ENCODE measurements at places on chromosomes 7 and 10. TPM values are rescaled to one million over a fixed set of nuclear protein-coding genes. Genes with fewer than 3 reads are reported as not detected.

GRCh38 chr10:14134275-14134674, 196.4 kb downstream of the FRMD4A start:
- DNase-seq, result no peak

DNA sequence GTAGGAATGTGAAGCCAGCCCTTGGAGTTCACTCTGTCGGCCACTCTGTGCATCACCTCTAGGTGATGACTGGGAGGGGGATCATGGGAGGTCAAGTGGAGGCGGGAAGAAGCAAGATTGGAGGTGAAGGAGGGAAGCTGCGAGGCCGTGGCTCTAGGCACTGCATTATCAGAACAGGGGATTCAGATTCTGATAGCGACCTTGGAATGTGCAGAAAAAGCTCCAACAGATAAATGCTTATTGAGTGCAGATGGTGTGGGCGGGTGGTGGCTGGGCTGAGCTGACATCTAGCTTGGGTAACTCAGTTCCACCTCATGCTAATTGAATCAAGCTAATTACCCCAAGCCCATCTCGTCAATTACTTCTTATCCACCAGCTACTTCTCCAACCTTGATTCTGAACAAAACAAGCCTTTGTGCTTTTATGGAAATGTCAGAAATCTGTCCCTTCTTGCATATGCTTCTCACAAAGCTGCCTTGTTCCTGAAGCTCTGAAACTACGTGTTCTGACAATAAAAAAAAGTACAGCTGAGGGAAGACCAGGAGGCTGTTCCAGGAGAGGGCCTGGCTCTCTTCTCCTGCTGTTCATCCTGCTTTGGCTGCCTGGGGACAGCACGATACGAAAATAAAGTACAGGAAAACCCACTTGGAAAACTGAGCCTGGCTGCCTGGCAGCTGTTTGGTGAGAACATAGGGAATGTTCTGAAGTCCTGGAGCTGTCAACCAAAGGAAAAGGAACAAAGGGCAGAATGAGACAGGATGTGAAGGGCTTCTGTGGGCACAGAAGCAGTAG, 27.5 kb downstream of the STRA8 start:
- no peak for DNase-seq

Gene STAG3
- polyA plus RNA-seq, result 11.7 TPM

GRCh38 chr7:42833411-42833810, 78.5 kb downstream of the C7orf25 start:
- DNase-seq, result no peak

DNA sequence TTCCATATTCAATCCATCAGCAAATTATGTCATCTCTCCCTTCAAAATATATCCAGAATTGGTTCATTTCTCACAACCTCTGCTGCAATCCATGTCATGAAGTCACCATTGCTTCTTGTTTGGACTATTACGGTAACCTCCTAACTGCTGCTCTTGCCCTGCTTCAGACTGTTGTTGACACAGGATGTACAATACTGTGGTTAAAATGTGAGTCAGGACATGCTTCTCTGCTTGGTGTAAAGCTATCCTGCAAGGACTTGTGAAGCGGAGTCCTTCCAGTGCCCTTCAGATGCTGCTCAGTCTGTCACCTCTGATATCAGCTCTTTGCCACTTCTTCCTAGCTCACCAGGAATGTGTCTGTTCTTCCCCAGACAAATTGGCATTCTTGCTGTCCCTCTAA, 10.4 kb upstream of the NXPH1 start:
- no peak for DNase-seq

Data from right renal pelvis (tissue), 4 donors.